Common myeloid progenitor, CD34-positive (primary cell): ENCODE measurements at places on chromosomes 13 and 19.

DNA sequence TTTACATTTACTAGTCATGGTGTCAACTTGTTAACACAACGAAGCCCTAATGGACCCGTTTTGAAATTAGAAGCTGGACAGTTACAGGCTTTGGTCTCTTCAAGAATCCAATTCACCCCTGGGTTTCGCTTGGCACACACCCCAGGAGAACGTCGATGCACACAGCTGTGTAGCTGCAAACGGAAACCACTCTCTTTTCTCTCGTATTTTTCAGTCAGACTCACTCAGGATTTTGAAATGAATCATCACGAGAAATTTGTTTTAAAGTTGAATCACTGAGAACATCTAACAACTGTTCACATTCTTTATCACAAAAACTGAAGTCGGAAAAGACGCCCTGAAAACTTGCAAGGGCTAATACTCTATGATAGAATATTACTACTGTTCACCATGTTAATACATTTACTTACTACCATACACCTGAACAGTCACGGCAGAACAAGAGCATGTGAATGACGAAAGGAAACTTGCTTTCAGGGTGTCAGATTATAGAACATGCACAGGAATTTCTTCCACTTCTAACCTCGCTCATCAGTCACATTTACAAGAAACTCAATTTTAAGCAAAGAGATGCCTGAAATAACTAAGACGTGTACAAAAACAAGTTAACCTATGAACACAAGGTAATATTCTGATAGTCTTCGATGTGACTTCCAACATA is 4.7 kb downstream of the PNMA8A start:
- DNase-seq: no peak

- no peak for DNase-seq
Observed at GRCh38 chr13:45368005-45368404, 27.0 kb upstream of the TPT1 start.

GRCh38 chr13:106466691-106467426 is 68.6 kb downstream of the EFNB2 start:
- no peak for DNase-seq

GRCh38 chr19:5281588-5281987 is 59.0 kb downstream of the PTPRS start:
- no peak for DNase-seq

DNA sequence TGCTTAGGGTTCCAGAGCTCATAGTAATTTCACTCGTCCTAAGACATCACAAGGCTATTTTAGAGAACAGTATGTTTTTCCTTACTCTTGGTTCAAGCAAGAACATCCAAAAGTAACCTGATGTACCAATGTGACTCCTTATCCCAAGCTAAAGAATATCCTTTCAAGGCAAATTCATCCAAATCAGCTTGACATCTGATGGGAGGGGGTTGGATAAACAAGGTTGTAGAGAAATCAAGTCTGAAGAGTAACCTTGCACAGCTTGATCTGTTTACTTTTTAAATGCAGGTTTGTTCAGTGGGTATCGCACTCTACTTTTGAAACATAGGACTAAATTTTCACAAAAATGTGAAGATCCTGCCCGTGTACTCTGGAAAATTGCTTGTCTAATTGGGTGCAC is 201.2 kb downstream of the GGACT start:
- DNase-seq: no peak

DNA sequence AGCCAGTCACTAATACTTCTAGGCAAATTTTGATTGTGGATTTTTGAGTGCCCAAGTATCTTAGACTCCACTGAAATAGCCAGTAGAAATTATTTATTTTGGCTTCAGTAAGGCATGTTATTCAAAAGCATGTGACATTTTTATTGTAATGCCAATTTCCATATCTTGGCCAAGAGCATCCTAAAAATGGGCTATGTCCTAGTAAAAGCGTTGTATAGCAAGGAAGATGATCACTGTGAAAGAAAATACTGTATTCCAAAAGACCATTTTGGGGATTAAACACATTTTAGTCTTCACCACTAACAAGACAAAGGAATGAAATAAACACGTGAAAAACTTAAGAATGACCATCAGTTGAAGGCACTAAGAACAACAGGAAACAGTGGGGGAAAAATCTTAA is 149.1 kb downstream of the NUFIP1 start:
- DNase-seq: no peak

DNA sequence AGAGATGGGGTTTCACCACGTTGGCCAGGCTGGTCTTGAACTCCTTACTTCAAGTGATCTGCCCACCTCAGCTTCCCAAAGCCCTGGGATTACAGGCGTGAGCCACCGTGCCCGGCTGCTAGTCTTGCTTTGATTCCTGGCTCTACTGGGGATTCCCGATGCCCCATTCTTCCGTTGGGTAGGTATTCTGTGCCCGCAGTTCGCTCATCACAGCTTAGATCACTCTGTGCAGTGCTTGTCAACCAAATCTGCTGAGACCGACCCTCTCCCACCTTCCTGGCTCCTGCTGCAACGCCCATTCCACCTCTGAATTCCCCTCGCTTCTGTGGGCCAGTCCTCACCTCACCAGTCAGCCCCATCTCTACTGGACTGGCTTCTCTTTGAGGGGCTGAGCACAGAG is 4.6 kb upstream of the ZNF414 start:
- no peak for DNase-seq

GRCh38 chr19:31387717-31388301 is 38.6 kb upstream of the TSHZ3 start:
- no peak for DNase-seq

GRCh38 chr13:108419768-108420167 is 150.2 kb downstream of the TNFSF13B start:
- DNase-seq: peak; percentile 44

GRCh38 chr13:36737524-36738083 is 63.8 kb downstream of the SERTM1 start:
- no peak for DNase-seq

DNA sequence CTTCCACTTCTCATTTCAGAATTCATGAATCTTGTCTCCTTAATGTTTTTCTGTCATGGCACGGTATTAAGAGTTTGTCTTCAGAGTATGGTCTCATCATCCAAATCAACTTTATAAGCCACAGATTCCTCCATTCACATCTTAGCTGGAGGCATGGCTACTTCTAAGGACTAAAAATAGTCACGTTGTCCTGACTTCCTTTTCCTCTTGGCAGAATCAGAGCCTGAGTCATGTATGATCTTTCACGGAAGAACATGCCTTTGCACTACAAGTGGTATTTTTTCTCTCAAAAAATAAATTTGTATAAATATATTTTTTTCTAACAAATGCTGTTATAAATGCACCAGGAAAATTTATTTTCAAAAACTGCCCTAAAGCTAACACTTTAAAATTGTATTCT is 71.4 kb downstream of the ALOX5AP start:
- peak; percentile 42 for DNase-seq

- DNase-seq: no peak
Observed at GRCh38 chr19:46411088-46411924, 2.1 kb downstream of the CCDC8 start.

GRCh38 chr19:33416307-33417215 is 43.1 kb downstream of the CEBPG start:
- DNase-seq: peak; percentile 90

- no peak for DNase-seq
Observed at GRCh38 chr19:27774827-27775226, 1438.1 kb downstream of the UQCRFS1 start.

DNA sequence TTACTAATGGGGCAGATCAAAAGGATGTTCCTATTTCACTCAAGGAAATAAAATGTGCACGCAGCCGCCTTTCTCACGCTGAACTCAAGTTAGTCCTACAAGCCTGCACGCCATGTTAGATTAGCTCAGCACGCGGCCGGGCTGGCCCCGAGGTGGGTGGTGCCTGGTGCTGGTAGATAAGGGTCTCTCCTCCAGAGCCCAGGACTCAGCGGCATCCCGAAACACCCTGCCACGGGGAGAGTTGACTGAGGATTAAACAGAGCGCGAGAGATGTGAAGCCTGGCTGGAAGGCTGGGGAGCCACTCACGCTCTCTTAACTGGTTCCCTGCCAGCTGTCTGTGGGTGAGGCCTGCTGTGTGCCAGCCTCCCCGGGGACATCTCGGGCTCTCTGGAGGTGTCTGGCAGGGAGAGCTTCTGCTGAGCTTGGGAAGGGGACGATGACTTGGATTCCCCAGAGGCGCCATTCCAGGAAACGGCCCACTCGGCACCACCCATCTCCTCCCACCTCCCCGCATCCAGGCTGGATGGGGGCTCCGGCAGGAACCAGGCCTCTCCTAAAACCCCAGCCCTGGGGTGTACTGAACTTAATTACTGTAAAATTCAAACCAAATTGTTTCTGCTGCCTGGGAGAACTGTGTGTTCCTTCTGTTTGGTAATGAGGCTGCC is 122.2 kb downstream of the KDM4B start:
- peak; percentile 48 for DNase-seq

DNA sequence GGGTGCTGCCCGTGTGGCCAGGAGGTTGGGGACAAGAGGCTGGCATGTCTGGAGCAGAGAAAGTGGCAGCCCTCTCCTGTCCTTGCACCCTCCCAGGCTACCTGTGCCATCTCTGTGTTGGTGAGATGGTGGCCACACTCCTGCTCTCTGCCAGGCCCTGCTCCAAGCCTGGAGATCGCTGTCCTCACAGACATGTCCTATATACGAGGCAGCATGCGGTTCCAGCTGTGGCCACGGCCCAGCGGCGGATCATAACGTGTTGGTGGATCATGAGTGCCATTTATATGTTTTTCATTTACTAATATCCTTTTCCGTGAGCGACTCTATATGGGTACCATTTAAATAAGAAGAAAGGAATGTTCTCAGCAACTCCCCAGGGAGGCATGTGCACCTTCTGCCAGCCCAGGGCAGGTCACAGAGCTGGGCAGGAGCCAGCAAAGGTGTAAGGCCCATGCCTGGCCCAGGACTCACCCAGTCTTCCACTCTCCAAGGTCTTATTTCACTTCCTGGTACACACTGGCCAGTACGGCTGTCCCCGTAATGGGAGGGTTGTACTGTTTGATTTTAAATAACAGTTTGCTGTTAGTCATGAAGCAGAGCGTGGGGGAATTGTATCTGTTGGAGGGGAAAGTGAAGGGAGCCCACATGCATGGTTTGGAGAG is 47.2 kb upstream of the LDLR start:
- no peak for DNase-seq

DNA sequence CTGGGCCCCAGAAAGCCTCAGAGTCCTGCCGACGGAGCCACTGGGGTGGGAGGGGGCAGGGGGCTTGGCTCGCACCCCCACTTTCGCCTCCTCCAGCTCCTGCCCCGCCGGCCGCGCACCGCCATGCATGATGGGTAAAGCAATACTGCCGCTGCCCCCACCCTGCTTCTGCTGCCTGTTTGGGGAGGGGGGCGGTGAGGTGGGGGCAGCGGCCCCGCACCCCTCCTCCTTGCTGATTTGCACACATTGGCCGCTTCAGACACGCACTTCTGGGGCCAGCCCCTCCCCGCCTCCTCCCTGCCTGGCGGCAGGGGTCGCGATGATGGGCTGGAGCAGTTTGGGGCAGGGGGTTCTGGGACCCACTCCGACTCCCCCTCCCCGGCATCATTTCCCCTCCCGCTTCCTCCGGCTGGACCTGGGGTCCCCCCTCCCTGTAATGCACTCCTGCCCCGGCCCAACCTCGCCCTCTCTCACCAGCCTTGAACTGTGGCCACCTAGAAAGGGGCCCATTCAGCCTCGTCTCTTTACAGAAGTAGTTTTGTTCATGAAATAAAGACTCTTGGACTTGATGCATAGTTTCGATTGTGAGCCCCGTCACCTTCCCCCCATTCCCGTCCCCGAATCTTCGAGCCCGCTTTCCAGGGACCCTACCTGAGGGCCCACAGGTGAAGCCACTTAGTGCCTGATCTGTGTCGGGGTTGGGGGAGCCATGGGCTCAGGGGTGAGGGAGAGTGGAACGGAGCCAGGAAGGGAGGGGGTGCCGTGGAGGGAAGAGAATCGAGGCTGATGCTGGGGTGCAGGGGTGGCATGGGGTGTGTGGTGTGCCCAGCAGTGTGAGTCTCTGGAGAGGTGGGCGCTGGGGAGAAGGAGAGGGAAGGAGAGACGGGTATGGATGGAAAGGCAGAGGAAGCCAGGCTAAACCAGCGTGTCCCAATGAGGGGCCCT is 1.4 kb upstream of the HPN start:
- peak; percentile 48 for DNase-seq

- peak; percentile 88 for DNase-seq
Observed at GRCh38 chr13:53250272-53250875, 221.8 kb downstream of the OLFM4 start.
